Muscle of back (tissue), 13 donors: ENCODE measurements at places on chromosomes 13 and 19. TPM values are rescaled to one million over a fixed set of nuclear protein-coding genes. Genes with fewer than 3 reads are reported as not detected.

DNA sequence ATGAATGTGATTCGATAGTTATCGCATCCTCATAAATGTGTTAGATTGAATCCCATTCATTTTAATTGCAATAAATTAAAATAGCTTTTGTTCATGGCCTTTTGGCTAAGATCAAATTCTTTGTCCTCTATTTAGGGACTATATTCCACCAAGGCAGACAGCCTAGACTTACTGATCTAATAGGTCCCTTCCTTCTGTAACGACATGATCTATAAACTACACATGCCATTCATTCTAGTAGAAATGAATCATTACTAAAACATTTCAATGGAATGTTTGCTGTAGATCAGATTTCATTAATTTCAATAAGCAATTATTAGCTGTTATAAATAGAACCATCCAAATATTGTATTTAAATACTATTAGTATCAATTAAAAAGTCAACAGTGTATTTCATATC is 526.6 kb upstream of the KLHL1 start:
- no peak for DNase-seq

DNA sequence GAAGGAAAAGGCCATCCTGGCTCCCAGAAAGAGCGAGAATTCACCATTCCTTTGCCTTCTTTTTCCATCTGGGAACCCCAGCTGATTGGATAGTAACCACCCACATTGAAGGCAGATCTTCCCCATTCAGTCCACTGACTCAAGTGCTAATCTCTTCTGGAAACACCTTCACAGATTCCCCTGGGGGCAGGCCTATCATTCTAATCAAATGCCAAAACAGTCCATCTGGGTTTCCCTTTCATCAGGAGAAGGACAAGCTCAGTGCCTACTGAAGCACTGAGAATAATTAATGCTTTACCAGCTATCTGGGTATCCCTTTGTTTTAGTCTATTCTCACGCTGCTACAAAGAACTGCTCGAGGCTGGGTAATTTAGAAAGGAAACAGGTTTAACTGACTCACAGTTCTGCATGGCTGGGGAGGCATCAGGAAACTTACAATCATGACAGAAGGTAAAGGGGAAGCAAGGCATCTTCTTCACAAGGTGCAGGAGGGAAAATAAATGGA is 293.2 kb downstream of the ENOX1 start:
- no peak for DNase-seq

DNA sequence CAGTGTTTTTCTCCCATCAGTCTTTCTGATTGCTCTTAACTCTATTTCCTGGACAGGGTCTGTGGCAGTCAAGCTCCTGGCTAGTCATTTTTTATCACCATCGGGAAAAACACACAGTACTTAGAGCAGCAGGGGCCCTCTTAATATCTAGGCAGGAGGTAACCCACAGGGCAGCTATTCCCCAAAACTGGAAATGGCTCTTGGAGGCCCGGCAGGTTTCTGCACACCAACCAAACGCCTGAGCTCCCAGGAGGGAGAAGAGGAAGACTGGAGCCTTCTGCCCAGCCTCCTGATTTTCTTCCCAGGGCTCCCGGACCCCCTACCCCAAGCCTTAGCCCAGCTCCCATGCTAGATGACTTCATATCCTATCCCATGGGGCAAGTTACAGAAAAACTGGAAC is 49.3 kb upstream of the VSTM2B start:
- DNase-seq, result no peak

DNA sequence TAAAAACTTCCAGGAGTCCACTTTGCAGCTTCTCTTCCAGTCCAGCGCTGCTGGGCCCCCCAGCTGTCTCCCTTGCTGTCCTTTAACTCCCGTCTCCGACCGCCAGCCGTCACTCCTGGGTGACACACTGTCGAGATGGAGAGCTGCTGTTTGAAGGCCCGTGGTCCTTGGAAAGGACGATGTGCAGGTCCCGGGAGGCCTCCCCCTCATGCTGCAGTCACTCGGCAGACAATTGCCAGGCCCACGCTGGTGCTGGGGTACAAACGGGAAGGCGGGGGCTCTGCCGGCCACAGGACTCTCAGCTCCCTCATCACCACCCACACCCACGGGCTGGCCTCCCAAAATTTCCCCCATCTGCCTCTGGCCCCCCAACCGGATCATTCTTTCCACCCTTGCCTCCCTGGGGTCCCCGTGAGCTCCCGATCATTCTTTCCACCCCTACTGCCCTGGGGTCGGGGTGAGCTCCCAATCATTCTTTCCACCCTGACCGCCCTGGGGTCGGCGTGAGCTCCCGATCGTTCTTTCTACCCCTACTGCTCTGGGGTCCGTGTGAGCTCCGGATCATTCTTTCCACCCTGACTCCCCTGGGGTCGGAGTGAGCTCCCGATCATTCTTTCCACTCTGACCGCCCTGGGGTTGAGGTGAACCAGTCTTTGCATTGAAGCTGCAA is 16.0 kb upstream of the ZNF554 start:
- no peak for DNase-seq

DNA sequence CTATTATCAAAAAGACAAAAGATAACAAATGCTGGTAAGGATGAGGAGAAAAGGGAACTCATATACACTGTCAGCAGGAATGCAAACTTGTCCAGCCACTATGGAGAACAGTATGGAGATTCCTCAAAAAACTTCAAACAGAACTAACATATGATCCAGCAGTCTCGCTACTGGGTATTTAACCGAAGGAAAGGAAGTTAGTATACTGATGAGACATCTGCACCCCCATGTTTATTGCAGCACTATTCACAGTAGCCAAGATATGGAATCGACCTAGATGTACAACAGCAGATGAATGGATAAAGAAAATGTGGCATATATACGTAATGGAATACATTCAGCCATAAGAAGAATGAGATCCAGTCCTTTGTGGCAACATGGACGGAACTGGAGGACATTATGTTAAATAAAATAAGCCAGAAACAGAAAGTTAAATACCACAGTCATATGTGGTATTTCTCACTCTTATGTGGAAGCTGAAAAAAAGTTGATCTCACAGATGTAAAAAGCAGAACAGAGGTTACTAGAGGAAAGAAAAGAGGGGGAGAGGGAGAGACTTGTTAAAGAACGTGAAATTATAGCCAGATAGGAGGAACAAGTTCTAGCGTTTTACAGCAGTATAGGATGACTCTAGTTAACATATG is 83.2 kb downstream of the RUBCNL start:
- DNase-seq, result no peak

GRCh38 chr19:14473073-14473977 is 1.8 kb downstream of the PTGER1 start:
- DNase-seq, result no peak

- no peak for DNase-seq
These were observed 407.7 kb downstream of the LMO7 start for GRCh38 chr13:76043874-76044273.

DNA sequence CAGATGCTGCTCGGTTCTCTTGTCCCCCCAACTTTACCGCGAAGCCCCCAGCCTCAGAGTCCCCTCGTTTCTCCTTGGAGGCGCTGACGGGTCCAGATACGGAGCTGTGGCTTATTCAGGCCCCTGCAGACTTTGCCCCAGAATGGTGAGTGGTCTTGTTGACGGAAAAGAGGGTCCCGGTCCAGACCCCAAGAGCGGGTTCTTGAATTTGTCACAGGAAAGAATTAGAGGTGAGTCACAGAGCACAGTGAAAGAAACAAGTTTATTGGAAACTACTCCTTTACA is 589 bp downstream of the POLR1G start:
- DNase-seq, result no peak

- no peak for DNase-seq
These were observed 32.5 kb downstream of the CCDC70 start for GRCh38 chr13:51894239-51894638.

GRCh38 chr13:109655206-109655600 is 131.2 kb downstream of the IRS2 start:
- no peak for DNase-seq

- DNase-seq, result peak; percentile 75
These were observed 17.6 kb downstream of the LIG1 start for GRCh38 chr19:48152551-48152950.

DNA sequence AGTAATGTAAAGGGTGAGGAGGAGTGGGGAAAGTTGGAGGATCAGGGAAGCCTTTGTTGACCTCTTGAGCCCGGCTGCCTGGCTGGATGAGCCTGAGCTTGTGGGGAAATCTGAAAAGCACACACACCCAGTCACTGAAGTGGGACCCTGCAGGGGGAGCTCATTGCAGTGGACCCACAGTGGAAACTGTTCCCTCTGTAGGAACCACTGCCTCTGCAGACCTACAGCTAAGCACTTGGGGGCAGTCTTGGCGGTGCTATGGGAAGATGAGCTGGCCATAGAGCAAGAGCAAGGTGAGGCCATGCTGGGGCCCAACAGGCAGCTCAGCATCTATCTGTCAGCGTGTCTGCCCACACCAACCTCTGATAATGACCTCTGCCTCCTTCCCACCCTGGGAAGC is 294.8 kb downstream of the TSHZ3 start:
- no peak for DNase-seq

DNA sequence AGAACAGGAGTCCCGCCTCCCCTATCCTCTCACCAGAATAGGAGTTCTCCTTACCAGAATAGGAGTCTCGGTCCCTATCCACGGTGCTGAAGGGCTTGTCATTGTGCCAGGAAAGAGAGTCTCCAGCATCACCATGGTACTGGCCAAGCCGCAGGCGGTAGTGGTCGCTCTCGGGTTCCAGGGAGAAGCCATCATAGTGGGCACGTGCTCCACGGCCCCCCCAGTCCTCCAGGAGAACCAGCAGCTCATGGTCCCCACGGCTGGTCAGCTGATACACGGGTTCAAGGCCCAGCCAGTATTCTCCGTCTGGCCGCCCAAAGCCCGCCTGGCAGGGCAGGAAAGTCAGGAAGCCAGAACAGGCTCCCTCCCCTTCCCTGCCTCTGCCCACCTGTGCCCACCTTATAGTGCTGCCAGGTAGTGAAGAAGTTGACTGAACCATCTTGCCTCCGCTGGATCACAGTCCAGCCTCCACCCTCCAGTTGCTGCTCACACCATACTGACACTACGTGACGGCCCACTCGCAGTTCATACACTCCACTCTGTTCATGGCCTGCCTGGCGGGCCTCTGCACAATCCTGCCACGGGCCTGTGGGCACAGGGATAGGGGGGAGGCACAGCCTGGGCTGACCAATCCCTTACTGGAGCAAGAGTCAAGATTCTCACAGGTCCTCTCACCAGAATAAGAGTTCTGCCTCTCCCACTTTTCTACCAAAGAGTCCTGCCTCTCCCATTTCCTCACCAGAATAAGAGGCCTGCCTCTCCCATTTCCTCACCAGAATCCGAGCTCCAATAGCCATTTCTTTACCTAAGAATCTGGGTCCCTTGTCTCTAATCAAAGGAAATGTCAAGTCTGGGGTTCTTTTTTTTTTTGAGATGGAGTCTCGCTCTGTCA is 7.4 kb downstream of the SHFL start:
- DNase-seq, result no peak

DNA sequence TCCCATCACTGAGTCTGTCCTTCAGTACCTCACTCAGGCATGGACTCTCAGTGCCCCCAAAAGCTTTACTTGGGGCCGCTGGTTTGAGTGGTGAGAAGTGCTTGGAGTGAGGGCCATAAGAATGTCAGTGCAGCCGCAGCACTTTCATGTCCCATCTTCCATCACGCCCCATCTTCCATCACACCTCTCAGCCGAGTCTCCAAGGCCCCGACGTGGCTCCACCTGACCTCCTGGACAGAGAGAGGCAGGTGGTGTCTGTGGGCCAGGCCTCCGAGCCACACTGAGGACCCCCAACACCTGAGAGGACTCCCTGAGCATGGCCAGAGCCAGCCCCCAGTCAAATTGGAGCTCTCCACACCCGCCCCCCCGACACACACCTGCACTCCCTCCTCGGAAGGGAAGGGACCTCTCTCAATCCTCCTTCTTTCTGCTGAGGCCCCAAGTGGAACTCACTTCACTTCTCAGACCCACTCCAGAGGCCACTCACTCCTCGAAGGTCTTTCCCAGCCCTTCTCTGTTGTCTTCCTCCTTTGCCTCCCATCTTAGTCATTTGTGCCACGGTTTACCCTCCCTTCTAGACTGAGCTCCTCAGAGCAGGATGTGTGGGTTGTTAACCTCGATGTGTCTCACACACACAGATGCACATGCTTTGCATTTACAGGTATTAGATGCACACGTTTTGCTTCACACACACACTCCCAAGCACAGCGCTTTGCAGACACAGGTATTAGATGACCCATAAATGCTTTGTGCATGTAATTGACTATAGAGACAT is 65.7 kb upstream of the ATP12A start:
- DNase-seq, result no peak

DNA sequence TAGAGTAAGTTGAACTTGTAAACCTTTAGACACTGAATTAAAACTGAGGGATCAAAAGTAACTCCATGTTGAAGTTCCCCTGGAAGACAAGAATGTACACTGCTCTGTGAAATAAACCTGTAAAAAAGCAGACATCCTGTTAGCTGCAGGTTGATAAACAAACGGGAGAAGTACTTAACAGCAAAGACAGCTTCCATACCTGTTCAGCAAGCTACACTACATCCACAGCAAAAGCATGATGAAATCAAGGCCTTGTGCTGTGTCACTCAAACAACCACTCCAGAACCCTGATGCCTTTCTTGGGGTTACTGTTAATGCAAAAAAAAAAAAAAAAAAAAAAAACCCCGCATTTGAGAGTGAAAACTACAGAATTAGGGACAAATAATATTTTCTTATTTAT is 20.8 kb downstream of the ANKRD10 start:
- no peak for DNase-seq

DNA sequence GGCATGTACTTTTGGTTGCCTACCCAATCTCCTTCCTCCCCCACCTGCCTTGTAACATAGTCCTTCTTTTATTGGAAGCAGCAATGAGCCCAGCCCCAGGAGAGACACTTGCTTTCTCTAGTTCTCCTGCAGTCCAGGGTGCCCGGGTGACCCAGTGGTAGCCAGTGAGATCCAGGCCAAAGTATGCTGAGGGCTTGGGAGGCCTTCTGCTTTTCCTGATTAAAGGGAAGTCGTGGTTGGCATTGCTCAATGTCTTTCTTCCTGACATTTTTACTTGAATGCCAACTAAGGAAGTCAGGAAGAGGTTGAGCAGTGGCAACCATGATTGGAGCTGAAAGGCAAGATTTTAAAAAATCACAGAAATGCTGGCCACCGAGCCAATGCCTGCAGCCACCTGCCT is 25.7 kb downstream of the CNMD start:
- DNase-seq, result peak; percentile 10

DNA sequence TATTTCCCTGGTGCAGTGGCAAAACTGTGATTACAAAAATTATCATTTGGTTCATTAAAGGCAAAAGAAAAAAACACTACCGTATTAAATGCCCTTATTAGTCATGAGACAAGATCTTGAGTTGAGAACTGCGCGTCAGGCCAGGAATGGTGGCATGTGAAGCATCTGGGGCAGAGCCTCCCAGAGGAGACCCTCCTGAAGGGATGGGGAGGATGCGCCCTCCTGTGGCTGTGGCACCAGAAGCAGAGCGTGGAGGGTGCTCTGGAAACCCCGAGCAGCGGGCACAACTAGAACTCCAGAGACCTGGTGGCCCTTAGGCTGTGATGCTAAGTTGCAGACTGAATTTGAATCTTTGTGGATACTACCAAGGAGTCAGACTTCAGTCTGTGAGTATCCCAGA is 11.5 kb downstream of the CUL4A start:
- no peak for DNase-seq

The LILRA6 gene
- polyA plus RNA-seq, result 2.6 TPM

The PCSK4 gene
- polyA plus RNA-seq, result 0.68 TPM

The NXNL1 gene
- polyA plus RNA-seq, result not detected

The PEG3 gene
- polyA plus RNA-seq, result 266 TPM

The RGL3 gene
- 0.90 TPM for polyA plus RNA-seq

The PGLYRP2 gene
- polyA plus RNA-seq, result not detected

The CLDND2 gene
- 1.3 TPM for polyA plus RNA-seq

The OR10H5 gene
- polyA plus RNA-seq, result not detected

The CBLC gene
- polyA plus RNA-seq, result not detected

The KLK3 gene
- polyA plus RNA-seq, result not detected

The PSPC1 gene
- polyA plus RNA-seq, result 50.4 TPM
